ENCODE measurements at places on chromosomes 1 and 21.
A peak's percentile ranks its signal among the peaks of the same experiment; 100 is the strongest.

GRCh38 chr1:111190931-111191451 is 9.5 kb downstream of the DENND2D start:
- no peak for DNase-seq

DNA sequence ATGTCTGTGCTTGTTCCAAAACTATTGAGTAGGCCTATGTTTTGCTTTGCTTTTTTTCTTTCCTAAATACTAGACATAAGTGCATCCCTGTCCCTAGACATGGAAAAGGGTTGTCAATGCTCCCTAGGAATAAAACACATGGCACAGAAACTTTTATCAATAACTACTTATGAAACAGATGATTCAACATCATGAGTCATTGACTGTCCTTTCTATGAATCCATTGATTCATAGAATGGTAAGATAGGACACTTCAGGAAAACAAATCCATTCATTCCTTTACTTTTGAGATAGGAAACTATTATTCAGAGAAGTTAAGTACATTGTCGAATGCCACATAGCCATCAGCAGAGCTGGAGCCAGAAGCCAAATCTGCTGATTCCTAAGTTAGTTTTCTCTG is 147.5 kb downstream of the TSEN15 start:
- DNase-seq: no peak

GRCh38 chr1:214165850-214166374 is 115.0 kb upstream of the SMYD2 start:
- DNase-seq: no peak

GRCh38 chr1:3148171-3148570 is 79.2 kb downstream of the PRDM16 start:
- DNase-seq: no peak

- DNase-seq: no peak
These were observed 28.9 kb upstream of the KLF18 start for GRCh38 chr1:44170281-44170823.

DNA sequence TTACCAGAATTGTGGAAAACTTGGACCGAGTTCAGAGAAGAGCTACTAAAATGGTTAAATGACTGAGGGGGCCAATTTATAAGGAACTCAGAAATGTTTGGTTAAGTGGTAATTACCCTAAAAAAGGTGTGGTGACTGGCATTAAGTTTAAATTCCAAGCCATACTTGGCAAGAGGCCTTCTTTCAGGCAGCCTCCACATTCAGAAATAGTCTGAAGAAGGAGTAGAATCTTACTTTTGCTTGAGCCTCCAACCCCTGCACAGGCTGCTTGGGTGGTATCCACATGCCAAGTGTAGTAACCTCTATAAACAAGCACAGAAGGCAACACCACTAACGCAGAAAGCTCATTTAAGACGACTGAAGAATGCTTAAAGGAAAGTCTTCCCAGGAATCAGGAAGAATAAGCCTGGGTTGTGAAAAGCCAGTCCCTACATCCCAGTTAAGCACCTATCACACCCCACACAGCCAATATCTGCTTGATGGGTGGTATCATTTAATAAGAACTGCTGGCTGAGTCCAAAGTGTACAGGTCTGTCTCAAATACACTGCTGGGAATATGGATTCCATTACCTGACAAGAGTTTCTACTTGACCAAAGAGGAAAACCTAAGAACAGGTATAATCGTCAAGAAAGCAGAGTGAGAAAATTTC is 13.7 kb upstream of the GORAB start:
- DNase-seq: no peak

GRCh38 chr1:239112101-239112935 is 274.1 kb upstream of the CHRM3 start:
- DNase-seq: no peak

- DNase-seq: peak; percentile 85
These were observed 126.5 kb downstream of the ADSS2 start for GRCh38 chr1:244325056-244325758.

DNA sequence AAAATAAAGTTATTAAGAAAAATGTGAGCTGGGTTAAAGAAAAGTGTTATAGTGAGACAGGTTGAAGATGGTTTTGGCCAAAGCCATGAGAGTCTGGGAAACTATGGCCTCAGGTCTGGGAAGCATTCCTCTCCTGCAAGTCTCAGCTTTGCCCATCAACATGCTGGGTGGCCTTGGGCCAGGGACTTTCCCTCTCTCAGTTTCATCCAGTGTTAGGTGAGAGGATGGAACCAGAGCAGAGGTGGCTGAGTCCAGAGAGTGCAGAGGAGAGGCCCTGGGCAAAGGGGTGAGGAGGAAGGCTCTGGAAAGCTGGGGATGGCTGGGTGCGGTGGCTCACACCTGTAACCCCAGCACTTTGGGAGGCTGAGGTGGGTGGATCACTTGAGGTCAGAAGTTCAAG is 10.5 kb downstream of the PADI2 start:
- DNase-seq: no peak

DNA sequence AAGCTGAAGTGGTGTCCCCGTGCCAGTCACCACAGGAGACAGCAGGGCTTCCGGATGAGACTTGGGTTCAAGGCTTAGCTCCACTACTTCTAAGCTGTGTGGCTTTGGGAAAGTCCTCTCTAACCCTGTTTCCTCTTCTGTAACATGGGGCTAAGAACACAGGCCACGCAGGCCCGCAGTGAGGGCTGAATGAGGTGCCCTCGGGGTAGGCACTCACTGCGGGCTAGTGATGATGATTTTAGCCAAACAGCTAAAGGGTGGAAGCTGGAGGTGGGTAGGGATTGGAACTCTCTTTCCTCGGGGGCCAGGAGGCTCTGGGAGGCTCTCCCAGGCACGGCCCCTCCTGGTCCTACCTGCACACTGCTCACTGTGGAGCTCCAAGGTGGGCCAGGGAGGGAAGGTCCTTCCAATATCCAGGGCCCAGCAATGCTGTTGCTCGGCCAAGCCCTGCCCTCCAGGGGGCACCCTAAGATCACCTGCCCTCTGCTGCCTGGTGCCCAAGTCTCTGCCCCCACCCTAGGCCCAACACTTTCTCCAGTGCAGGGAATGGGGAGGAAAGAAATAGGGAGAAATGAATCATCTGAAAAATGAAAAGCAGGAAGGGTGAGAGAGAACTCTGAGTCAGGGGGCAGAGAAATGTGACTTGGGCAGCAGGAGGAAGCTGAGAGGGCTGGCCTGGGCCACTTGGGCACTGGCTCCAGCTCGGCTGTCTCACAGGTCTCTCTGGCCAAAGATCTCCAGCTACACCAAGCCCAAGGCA is 19.2 kb upstream of the EVA1B start:
- peak; percentile 46 for DNase-seq

- no peak for DNase-seq
These were observed 60.1 kb downstream of the TLR5 start for GRCh38 chr1:223082914-223083313.

DNA sequence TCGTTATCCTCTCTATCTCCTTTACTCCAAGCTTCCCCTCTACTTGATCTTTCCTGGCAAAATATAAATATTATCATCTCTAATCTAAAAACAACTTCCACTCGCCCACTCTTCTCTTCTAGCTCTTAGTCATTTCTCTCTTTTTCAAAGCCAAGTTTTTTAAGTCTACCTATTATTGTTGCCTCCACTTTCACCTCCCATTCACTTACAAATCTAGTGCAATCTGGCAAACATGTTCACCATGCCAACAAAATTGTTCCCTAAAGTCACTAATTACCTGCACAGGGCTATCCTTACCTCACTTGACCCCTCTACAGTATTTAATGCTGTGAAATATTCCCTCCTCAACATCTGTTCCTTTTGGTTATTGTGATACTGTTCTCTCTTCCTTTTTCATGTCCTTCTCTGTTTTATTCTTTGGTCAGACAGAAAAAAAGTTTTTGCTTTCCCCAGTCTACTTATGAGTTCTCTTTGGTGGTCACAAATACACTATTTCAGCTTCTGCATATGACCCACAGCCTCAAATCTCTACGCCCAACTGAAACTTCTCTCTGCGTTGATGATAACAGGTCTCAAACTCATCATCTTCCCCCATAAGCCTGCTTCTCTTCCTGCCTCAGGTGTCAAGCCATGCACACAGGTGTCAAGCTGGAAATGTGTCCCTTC is 31.9 kb upstream of the RAP1A start:
- DNase-seq: no peak

- DNase-seq: no peak
These were observed 8.3 kb downstream of the TGFBR3 start for GRCh38 chr1:91877574-91878208.

GRCh38 chr1:116664366-116664977 is 3.1 kb downstream of the IGSF3 start:
- no peak for DNase-seq

GRCh38 chr1:30572192-30572591 is 151.2 kb downstream of the MATN1 start:
- no peak for DNase-seq

GRCh38 chr21:20999659-21000058 is 1.4 kb downstream of the NCAM2 start:
- no peak for DNase-seq

- DNase-seq: no peak
These were observed 25.7 kb downstream of the ANGPTL7 start for GRCh38 chr1:11214698-11215380.

- no peak for DNase-seq
These were observed 149.8 kb downstream of the RUNX1 start for GRCh38 chr21:34899302-34899701.

DNA sequence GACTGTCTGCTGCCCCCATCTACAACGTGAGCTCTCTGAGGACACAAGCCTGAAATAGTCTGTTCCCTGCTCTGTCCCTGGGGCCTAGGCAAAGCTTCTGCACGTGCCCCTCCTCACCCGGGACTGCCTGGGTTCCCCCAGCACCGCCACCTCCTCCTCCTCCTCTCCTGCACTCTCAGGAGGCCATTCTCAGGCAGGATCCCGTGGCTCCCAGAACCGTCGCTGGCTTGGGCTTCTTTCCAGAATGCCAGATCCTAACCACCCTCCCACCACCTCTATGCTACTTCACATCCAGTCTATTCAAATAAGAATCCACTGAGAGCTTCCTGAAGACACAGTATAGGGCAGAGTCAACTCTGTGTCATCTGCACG is 11.2 kb downstream of the NPHP4 start:
- DNase-seq: no peak

GRCh38 chr1:54273092-54273794 is 73.3 kb downstream of the MRPL37 start:
- DNase-seq: no peak

DNA sequence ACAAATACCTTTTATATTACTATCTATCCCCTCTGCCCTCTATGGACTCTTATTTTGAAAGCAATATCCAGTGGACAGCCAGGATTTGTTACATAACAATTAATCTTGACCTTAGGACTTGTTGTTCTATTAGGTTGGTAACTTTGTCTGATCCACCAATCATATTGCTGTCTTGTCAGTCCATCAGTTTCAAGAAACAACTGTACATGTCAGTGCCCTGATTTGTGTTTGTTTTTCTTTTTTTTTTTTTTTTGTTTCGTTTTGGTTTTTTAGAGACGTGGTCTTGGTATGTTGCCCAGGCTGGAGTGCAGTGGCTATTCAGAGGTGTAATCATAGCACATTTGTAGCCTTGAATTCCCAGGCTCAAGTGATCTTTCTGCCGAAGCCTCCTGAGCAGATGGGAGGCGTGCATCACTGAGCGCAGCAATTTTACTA is 1.5 kb upstream of the SCP2 start:
- DNase-seq: no peak

DNA sequence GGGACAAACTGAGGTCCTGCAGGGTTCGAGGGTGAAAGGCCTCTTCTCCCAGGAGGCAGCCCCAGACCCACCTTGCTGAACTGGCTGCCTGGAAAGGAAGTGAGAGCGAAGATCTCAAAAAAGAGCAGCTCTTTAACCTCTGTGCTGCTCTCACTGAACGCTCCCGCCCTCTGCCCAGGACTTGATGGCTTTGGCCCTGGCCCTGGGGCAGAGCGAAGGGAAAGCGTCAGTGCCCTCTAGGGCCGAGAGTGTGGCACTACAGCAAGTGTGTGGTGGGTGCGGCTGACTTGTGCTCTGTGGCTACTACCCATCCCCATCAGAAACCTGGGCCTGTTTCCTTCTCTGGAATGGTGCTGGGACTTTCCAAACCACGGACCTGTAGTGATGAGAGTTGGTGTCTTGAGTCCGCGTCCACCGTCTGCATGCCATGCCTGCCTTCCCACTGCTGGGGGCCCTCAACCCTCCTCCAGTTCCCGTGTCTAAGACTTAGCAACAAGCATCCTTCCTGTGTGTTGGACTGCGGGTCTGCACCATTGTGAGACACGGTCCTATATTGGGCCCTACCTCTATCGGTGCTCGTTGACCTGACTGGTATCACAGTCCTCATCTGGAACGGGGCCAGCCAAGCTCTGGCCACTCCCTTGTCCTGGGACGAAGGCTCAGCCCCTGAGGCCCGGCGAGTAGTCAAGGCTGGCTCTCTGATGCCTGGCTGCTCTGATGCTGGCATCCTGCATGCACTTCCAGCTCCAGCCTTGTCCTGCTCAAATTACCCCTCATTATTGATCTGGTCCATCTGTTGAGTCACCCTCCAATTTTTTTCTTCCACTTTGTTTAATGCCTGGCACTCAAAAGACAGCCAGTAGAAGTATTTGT is 180.3 kb downstream of the DISC1 start:
- DNase-seq: peak; percentile 12

DNA sequence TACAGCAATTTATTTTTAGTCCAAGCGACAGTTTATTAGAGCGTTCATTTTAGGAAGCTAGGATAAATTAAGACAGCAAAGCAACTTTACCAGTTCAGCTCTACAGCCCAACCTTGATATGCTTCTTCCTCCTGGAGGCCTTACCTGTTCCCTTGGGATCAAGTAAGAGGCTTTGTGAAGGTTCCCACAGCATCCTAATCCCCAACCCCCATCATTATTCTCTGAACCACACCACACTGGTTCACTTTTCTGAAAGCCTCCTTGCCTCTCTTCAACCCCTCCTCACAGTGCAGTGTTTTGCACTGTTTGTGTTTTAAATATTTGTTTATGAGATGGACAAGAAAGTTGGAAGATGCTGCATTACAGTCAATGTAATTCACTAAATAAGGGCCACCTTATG is 126.3 kb upstream of the CXADR start:
- DNase-seq: no peak

- DNase-seq: no peak
These were observed 254.0 kb downstream of the BRINP2 start for GRCh38 chr1:177424744-177425143.

DNA sequence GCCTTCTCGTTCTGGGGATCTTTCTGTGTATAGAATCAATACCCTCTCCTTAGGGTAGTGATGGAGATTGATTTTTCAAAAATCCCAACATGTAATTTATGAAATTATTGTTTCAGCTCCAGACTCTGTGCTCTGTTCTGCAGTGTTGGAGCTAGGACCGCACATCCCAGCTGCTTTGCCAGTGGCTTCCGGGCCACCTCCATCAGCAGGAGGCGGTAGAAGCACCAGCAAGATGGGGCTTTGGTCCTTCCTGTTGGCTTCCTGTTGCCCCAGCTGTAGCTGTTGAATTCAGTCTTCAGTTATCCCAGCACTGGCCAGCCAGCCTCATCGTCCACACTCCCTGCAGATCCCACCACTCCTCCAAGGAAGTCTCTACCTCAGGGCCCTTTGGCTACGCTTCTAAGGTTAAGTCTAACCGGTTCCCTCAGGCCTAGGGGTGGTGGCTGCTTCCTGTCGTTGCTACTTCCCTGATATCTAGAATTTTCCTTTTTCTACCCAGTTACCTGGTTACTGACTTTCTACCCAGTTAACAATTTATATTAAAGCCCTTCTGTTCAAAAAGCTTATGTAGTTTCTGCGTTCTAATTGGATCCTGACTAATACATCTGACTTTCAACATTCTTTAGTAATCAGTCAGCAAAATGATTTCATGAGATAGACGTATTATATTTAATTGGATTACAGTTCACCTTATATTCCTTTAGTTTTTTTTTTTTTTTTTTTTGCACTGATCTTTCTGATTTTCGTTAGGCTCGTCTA is 24.6 kb downstream of the GALNT2 start:
- DNase-seq: no peak

- peak; percentile 19 for DNase-seq
These were observed 26.6 kb downstream of the ATF6 start for GRCh38 chr1:161792740-161793139.

- DNase-seq: peak; percentile 28
These were observed 61.7 kb downstream of the CASQ2 start for GRCh38 chr1:115706587-115707425.

Measured in immature natural killer cell (primary cell).